ENCODE measurements at places on chromosomes 3 and 15. TPM values are rescaled to one million over a fixed set of nuclear protein-coding genes. Genes with fewer than 3 reads are reported as not detected.

- DNase-seq: no peak
Observed at GRCh38 chr3:106957029-106957428, 420.2 kb upstream of the CCDC54 start.

GRCh38 chr3:15724446-15724845 is 73.3 kb downstream of the ANKRD28 start:
- DNase-seq: no peak

- no peak for DNase-seq
Observed at GRCh38 chr3:155598671-155599070, 146.2 kb downstream of the PLCH1 start.

TBC1D23 gene
- 25.2 TPM for total RNA-seq
